CD4-positive, alpha-beta T cell treated with Interleukin-17A for 4 hours (primary cell): ENCODE measurements at places on chromosomes 4 and X.

GRCh38 chr4:146108756-146109155, 66.8 kb upstream of the LSM6 start:
- DNase-seq = no peak

DNA sequence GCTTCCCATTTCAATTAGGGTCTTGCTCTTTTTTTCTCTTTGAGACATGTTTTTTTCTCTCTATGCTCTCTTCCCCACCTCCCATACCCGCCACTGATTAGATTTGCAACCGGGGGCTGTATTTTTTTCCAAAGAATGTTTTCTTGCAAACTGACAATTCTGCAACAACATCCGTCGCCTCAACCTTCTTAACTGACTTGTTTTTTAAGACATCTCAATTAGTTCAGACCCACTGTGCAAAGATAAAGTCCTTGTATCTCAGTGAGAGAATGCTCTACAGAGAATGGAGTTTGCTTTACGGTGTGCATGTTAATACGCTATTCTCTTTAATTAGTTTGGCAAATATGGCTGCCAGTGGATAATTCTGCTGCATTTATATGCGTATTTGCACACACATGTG, 126.3 kb downstream of the UNC5C start:
- no peak for DNase-seq

GRCh38 chr4:4427121-4427870, 40.4 kb downstream of the NSG1 start:
- DNase-seq = no peak

- DNase-seq = no peak
Observed at GRCh38 chrX:261919-262352, 19.2 kb upstream of the PLCXD1 start.

DNA sequence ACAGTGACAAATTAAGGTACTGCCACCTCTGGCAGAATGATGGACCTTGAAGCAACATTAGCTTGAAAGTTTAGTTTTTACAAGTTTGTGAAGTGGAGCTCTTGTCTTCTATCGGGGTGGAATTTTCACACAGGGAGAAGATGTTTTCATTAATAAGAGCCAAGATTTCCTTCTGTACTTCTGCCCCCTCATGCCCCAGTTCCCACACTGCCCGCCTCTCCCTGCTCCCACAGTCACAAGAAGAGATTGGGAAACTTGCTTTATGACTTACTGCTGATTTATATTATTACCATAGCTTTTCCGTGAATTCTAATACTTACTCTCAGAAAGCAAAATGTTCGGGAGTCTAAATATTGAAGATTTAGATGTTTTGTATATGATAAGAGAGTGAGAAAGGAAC, 539.8 kb upstream of the ARX start:
- DNase-seq = no peak
